ENCODE measurements at places on chromosomes 13 and 19. TPM values are rescaled to one million over a fixed set of nuclear protein-coding genes. Genes with fewer than 3 reads are reported as not detected.

DNA sequence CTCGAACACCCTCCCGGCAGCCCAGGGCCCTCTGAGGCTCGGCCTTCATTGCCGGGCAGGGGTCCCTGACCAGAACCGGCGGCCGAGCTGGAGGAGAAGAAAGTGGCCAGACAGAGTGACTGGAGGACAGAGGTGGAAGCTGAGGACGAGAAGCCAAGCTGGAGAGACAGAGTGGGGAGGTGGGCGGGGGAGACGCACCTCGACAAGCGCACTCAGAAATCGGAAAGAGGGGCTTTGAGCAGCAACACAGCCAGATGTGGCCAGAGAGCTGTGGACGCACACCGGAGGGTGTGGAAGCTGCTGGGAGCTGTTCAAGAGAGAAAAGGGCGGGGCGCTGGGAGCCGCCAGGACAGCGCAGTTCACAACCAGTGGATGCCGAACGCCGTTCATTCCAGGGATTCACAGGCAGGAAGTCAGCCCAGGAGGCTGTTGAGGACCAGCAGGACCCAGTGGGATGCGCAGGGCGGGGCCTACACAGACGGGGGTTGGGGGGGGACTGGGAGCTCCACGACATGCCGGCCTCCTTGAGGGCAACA, 28.2 kb upstream of the C13orf46 start:
- no peak overlapping the region for H3K27ac ChIP-seq
- no peak overlapping the region for H3K4me3 ChIP-seq
- H3K4me1 ChIP-seq: peaks cover 3% of the 10 kb centered on the region
- no peaks in the 10 kb centered on the region for H3K36me3 ChIP-seq
- no peak for DNase-seq
- H3K27me3 ChIP-seq: no peaks in the 10 kb centered on the region

GRCh38 chr19:55838251-55838650, 1.9 kb downstream of the NLRP4 start:
- no peak for DNase-seq
- H3K4me1 ChIP-seq: no peaks in the 10 kb centered on the region
- H3K36me3 ChIP-seq: no peaks in the 10 kb centered on the region

DNA sequence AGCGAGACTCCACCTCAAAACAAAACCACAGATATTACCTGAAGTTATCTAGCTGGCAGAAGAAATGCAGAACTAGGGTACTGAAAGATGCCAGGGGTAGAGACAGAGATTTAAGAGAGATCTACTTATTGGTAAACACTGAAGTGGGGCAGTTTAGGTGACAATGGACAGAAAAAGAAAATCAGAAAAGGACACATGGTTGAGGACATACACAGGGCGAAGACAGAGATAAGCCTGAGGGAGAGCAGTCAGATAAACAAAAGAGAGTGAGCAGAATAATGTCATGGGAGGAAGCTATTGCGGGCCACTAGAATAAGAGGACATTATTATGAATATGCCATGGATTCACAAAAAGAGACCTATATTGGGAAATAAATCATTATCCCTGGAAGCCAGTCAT, 3.3 kb downstream of the NEK5 start:
- H3K27me3 ChIP-seq: no peaks in the 10 kb centered on the region
- DNase-seq: no peak
- H3K4me1 ChIP-seq: peaks cover 20% of the 10 kb centered on the region
- no peak overlapping the region for H3K4me3 ChIP-seq
- H3K36me3 ChIP-seq: no peaks in the 10 kb centered on the region

DNA sequence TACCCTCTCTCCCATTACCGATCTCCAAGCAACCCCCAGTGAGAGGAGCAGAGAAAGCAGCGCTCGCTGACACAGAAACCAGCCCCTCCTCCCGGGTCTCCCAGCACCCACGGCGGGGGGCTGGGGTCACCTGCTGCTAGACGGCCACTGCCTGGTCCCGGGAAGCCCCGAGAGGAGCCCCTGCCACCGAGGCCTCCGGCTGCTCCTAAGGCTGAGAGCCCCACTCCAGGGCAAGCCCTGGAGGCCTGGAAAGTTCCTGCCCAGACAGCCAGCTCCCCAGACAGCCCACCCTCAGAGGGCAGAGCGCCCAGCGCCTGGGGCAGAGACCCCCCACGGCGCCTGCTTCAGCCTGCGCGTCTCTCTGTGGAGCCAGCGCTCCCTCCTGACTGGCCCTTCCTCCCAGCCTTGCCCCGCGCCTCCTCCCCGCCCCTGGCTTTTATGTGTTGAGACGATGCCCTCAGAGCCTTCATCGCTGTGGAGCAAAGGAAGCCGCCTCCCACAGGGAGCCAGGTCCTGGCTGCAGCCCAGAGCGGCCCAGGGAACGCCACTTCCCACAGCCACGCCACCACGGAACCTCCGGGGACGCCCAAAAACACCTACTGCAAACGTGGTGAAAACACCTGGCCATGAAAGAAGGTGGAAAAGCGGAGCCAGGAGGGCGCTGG, 51.1 kb downstream of the MLLT1 start:
- peaks cover 68% of the 10 kb centered on the region for H3K4me1 ChIP-seq
- no peak overlapping the region for H3K27ac ChIP-seq
- no peak overlapping the region for H3K4me3 ChIP-seq
- H3K27me3 ChIP-seq: no peaks in the 10 kb centered on the region
- peaks cover 49% of the 10 kb centered on the region for H3K36me3 ChIP-seq
- DNase-seq: no peak

DNA sequence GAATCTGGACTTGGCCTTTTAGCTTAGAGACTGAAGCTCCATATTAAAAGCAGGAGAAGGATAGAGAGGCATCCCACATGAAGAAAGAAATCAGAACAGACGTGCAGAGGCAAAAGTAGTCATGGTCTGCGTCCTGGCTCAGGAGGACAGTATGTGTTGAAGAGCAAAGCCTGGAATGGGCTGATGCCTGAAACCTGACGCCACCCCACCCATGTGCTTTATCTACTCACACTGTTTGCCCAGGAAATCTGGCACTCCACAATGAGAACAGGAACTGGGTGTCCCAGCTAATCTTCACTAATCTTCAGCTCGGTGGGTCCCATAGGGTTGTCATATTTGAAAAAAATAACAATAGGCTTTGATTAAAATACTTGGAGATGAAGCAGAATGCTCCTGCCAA, 549.0 kb upstream of the GPC6 start:
- H3K27ac ChIP-seq: no peak overlapping the region
- H3K27me3 ChIP-seq: no peaks in the 10 kb centered on the region
- H3K4me3 ChIP-seq: no peak overlapping the region
- no peak for DNase-seq
- no peaks in the 10 kb centered on the region for H3K4me1 ChIP-seq

DNA sequence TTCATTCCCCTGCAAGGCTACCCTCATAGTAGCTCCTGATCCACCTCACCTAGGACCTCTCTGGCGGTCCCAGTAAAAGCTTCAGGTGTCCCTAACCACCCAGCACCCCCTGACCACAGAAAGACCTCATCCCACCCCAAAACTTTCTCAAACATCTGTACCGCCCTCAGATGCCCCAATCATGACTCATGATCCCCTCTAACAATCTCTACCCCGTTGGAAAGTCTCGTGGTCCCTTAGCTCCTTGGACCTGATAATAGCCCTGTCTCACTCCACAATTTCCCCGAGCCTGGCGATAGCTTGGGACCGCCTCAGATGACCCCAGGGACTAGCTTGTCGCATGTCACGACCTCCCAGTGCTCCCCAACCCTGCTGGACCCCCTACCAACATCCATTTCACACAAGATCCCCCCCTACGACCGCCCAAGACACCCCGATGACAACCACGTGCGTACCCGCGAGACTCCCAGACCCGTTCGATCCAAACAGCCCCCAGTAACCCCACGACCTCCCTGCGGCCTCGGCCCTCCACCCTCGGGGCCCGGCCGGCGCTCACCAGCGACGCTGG, 450 bp downstream of the NDUFA11 start:
- H3K27ac ChIP-seq: peak overlapping the region; percentile 95
- peaks cover 58% of the 10 kb centered on the region for H3K4me1 ChIP-seq

DNA sequence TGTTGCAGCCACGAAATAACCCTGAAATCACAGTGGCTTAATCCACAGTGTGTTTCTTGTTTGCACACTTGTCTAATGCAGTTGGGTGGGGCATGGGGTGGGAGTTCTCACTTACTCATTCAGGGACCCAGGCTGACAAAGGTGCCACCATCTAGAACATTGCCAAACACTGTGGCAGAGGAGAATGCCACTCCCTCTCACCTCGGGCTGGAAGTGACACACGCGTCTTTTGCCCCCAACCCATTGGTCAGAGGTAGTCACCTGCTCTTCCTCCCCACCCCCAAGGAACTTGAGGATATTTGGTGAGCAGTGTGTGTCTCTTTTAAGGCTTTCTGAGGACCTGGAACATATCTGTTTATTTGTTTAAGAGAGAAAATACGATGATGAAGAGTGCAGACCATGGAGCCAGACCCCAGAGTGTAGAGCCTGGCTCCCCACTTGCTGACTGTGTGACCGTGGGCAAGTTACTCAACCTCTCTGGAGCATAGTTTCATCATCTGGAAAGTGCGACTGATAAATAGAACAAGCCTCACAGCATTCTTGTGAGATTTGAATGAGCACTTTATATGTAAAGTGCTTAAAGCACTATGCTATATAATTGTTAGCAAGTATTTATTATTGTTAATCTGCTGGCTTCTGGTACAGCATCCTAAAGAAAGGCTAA, 17.4 kb downstream of the GPR183 start:
- no peaks in the 10 kb centered on the region for H3K36me3 ChIP-seq
- peak; percentile 44 for DNase-seq
- no peak overlapping the region for H3K4me3 ChIP-seq
- H3K27me3 ChIP-seq: no peaks in the 10 kb centered on the region
- H3K27ac ChIP-seq: no peak overlapping the region
- H3K4me1 ChIP-seq: peaks cover 51% of the 10 kb centered on the region

GRCh38 chr19:22619371-22619770, 14.8 kb upstream of the ZNF492 start:
- peaks cover 5% of the 10 kb centered on the region for H3K27me3 ChIP-seq
- DNase-seq: peak; percentile 14
- no peak overlapping the region for H3K4me3 ChIP-seq

DNA sequence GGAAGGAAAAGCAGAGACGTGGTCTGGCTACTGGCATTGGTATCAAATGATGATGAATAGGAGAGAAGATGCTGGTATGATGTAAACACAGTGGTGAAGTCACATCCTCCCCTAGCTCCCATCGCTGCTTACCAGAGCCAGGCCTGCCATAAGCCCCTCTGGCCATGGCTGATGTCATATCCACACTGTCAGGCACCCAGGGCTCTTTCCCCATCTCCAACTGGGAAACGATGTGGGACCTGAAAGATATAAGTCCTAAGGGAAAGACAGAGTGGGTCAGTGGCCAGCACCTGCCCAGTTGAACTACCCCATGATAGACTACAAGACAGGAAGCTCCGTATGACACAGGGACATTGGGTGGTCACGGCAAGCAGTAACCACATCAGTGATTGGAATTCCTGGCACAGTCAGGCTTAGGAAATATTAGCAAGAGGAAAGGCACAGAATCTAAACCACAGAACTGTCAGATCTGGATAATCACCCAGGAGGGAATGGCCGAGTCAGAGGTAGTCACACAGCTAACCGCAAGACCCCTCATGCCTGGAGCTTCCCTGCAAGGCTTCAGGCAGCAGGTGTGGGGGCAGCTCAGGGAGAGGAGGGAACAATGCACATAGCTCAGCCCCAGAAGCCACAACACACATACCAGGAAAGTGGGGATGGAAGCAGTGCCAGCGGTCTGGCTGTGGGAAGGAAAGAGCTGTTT, 3.8 kb downstream of the ZNF792 start:
- H3K36me3 ChIP-seq: peaks cover 60% of the 10 kb centered on the region
- no peak overlapping the region for H3K27ac ChIP-seq
- no peaks in the 10 kb centered on the region for H3K27me3 ChIP-seq
- DNase-seq: no peak
- H3K4me3 ChIP-seq: no peak overlapping the region

DNA sequence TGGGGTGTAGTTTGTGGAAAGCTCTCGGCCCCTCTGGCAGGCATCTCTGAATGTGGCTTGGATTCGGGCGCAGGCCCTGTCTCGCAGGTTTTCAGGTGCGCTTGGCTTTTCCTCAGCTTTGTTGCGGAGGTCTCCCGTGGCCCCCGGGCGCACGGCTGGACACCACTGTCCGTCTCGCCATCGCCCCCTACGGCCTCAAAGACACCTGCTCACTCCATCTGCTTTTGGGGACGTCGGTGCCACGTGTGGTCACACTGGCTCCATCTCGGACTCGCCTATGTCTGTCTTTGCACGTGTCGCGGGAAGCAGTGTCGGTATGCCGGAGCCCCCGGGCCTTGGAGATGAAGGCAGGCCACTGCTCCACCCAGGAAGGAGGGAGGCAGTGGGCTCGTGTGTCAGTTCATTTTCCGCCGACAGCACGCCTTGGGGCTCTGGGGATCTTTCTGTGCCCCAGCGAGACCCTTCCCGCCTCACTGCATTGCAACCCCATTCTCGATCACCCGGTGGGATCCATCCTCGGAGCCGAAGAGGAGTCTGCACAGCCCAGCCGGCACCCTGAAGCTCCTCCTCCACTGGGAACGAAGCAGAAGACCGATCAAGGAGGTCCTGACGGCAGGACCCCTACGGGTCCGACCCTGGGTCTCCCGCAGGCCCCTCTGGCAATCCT, 42.1 kb downstream of the ZNF146 start:
- H3K4me1 ChIP-seq: no peaks in the 10 kb centered on the region
- H3K36me3 ChIP-seq: peaks cover 8% of the 10 kb centered on the region
- H3K4me3 ChIP-seq: peak overlapping the region; percentile 40
- H3K27me3 ChIP-seq: no peaks in the 10 kb centered on the region

- no peak for DNase-seq
- H3K27ac ChIP-seq: no peak overlapping the region
- no peak overlapping the region for H3K4me3 ChIP-seq
These were observed 9.1 kb downstream of the TMEM150B start for GRCh38 chr19:55315956-55316525.

- H3K36me3 ChIP-seq: peaks cover 71% of the 10 kb centered on the region
- no peaks in the 10 kb centered on the region for H3K4me1 ChIP-seq
- no peak for DNase-seq
- H3K27ac ChIP-seq: no peak overlapping the region
- H3K27me3 ChIP-seq: no peaks in the 10 kb centered on the region
These were observed 29.9 kb upstream of the F7 start for GRCh38 chr13:113075711-113076110.

- no peak for DNase-seq
- no peaks in the 10 kb centered on the region for H3K36me3 ChIP-seq
- no peak overlapping the region for H3K4me3 ChIP-seq
- no peaks in the 10 kb centered on the region for H3K4me1 ChIP-seq
- no peak overlapping the region for H3K27ac ChIP-seq
These were observed 378.0 kb downstream of the DNAJC15 start for GRCh38 chr13:43401361-43401760.

GRCh38 chr13:27359199-27359821, 65.1 kb upstream of the GTF3A start:
- no peak overlapping the region for H3K4me3 ChIP-seq
- H3K27ac ChIP-seq: no peak overlapping the region
- peaks cover 11% of the 10 kb centered on the region for H3K27me3 ChIP-seq
- peaks cover 18% of the 10 kb centered on the region for H3K4me1 ChIP-seq

The GIPC3 gene
- total RNA-seq: not detected

The ZNF738 gene
- 2.9 TPM for total RNA-seq

The KASH5 gene
- not detected for total RNA-seq

The FCHO1 gene
- 9.3 TPM for total RNA-seq

The ZNF541 gene
- total RNA-seq: not detected

The WIZ gene
- 15.2 TPM for total RNA-seq

All from stomach (tissue), 19 donors.